Activated CD8-positive, alpha-beta T cell treated with anti-CD3 and anti-CD28 coated beads for 36 hours (primary cell): ENCODE measurements at places on chromosomes 1 and 21.

DNA sequence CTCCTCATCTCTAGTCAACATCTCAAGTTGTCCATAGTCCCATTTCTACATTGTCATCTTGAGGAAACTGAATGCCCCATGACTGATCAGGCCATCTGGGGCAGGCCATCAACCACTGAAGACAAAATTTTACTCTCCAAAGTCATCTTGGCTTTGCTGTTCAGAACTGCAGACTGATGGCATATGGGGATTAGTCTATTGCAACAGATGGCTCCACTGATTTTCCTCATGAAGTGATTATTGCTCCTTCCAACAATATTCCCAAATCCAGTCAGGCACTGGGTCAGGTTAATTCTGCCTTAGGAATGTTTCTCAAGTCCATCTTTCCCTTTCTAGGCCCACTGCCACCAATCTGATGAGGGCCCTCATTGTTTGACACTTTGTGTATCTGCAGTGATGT lies 101.7 kb downstream of the ESRRG start:
- no peak for DNase-seq

GRCh38 chr21:42093991-42094421 lies 22.9 kb downstream of the UMODL1 start:
- DNase-seq: no peak

DNA sequence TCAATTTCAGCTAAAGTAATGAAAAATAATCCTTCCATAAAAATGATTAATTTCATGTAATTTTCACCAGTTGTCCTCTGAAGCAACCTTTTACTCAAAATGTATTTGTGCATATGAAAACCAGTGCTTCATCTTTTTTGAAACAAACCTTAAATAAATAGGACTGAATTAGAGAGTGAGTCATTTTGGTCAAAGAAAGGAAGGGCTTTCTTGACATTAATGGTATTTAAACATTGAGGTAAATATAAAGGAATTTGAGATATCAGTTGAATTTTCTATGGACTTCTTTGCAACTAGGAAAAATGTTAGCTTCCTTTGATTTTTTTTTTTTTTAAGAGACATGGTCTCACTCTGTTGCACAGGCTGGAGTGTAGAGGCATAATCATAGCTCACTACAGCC lies 38.7 kb downstream of the SNX7 start:
- DNase-seq: no peak

- peak; percentile 46 for DNase-seq
These were observed 64.0 kb downstream of the PLPPR5 start for GRCh38 chr1:98940722-98941079.

DNA sequence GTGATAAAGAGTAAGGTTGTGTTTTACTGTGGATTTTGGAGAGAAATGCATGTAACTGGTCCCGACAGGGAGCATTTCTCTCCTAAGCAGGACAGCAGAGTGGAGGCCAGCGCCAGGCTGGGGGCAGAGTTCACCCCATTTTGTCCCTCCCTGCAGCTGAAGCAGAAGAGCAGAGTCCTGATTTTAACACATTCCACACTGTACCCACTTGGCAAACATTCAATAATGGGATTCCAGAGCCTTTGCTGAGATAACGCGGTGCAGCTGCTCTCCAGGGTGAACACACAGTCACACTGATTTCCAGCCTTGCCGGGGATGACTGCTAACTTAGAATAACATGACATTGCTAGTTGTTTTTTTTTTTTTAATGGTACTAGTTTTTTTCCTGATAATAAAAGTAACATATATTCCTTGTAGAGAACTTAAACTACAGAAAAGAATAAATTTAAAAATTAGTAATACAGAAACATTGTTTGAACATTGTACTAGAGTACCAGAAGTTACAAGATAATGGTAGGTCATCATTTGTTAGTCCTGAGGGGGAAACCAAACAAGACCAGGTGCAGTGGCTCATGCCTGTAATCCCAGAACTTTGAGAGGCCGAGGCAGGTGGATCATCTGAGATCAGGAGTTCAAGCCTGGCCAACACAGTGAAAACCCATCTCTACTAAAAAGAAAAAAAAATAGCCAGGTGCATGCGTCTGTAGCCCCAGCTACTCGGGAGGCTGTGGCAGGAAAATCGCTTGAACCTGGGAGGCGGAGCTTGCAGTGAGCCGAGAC lies 77.2 kb downstream of the SCCPDH start:
- no peak for DNase-seq

GRCh38 chr1:180131510-180131909 lies 23.2 kb upstream of the QSOX1 start:
- peak; percentile 75 for DNase-seq

GRCh38 chr1:219391297-219391696 lies 217.6 kb downstream of the LYPLAL1 start:
- no peak for DNase-seq

DNA sequence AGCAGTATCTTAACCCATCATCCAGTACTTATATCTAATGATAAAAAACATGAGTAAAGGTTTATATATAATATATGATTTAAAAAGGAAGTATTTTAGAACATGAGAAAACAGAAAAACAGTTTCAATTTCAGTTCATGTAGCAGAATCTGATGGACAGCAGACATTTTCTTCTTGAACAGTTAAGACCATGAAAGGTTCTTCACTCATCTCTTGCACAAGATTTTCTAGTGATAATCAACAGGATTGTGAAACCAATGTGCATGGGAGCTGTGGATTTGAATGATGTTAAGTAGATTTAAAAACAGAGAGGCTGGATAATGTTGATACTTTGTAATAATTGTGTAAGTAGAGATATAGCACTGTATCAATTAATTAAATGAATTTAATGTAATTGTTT lies 1297.6 kb downstream of the BRINP3 start:
- no peak for DNase-seq

- DNase-seq: no peak
These were observed 4.0 kb downstream of the PRELP start for GRCh38 chr1:203479646-203480045.

GRCh38 chr1:204672482-204673121 lies 12.9 kb downstream of the LRRN2 start:
- DNase-seq: no peak

DNA sequence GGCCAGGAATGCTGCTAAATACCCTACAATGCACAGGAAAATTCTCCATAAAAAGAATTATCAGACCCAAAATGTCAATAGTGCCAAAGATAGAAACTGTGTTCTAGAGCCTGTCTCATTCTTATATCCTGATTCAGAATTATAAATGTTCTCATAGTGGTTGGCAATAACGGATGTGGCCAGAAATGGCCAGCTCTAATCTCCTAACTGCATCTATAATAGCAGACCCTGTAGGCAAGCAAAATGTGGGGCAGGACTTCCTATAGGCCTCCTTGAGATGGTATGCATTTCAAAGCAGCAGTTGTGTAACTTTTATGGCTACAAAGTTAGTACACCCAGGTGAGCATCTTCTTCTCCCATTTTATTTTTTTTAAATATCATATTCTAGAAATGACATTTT lies 95.9 kb upstream of the SGIP1 start:
- DNase-seq: no peak

GRCh38 chr1:17423781-17424245 lies 15.7 kb downstream of the RCC2 start:
- DNase-seq: no peak

DNA sequence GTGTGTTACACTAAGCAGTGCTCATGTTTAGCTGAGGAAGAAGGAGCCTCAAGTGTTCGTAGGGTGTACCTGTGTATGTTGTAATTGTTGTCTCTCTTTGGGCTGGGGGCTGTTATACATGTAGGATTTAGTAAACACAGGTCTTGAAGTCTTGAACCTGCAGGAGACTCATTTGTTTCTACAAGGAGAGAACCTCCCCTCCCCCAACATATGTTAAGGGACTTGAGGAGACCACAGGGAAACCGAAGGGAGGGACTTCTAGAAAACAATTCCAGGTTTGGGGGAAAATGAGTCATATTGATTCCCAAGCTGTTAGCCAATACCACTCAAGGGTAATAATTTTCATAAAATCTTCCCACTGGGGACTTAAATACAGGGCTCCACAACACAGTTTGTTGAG lies 25.0 kb upstream of the AGBL4 start:
- no peak for DNase-seq

DNA sequence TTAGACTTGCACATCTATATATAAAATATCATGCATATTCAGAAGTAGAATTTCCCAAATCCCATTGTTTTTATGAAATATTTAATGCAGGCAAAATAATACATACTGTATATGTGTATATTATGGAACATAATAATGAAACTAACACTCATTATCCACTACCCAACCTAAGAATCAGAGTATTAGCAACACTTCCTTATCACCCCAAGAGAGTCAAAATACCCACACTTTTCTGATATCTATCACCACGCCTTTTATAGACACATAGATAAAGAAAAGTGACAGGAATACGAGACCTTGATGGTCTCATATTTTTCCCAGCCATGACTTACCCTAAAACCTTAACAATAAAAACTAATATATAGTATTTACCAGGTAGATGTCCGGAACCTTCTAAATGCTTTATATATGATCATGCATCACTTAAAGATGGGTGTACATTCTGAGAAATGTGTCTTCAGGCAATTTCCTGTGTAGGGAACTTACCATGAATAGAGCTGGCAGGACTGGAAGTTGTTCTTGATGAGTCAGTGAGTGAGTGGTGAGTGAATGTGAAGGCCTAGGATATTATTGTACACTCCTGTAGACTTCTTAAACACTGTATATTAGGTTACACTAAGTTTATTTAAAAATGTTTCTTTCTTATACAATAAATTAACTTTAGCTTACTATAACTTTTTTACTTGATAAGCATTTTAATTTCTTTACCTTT lies 45.5 kb downstream of the TNFSF4 start:
- DNase-seq: no peak

DNA sequence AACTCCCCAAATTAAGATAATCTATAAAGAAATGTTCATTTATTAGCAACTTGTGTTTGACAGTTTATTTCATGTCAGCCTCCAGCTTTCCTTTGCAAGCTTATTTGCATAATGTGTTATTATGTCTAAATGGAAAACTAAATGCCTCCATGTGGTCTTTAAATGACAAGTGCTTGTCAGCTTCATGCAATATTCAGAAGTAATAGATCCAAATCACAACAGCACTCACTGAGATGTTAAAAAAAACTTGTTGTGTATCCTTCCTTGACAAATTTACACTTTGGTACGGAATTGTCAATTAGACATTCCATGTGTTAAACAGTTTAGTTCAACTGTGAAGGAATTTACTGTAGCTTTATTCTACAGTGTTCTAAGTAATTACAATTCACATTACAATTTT lies 124.4 kb upstream of the PTBP2 start:
- no peak for DNase-seq

DNA sequence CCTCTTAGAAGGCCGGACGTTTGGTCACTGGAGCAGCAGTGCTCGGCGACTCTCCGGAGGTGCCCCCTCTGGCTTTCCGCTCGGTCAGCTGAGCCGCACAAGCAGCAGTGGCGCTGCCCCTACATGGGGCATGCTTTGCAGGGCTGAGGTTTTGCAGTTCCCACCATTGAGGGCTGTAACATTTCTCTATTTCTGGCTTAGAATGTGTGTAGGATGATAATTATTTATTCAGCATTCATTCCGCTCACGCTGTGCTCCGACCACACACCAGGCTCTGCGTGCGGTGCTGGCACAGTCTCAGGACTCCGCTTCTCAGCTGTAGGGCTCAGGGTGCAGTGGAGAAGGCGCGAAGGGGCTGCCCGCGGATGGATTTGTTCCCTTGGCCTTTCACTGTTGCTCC lies 119.5 kb downstream of the PCBP3 start:
- DNase-seq: no peak

- DNase-seq: no peak
These were observed 211.3 kb downstream of the ZNF326 start for GRCh38 chr1:90206260-90206659.

DNA sequence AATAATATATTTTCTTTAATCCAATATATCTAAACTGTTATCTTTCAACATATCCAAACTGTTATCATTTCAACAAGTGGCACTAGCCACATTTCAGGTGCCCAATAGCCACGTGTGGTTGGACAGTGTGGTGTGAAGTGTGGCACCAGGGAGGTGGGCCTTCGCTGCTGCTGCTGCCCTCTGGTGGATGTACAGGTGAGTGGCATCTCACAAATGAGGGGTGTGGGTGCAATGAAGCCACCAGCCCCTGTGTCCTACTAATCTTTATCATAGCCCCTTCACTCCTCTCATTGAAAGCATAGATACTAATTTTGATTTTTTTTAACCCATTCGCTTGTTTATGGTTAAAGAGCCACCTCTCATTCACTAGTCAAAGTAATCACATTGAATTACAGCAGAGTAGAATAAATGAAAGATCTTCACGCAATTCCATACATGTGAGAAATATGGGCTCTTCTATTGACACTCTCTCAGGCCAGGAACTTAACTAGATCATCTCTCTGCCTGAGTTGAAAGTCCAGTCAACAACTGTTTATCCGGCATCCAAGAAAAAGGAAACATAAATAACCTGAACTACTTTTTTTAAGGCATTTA lies 499.2 kb downstream of the OMA1 start:
- DNase-seq: peak; percentile 45

GRCh38 chr1:169236143-169236542 lies 129.7 kb downstream of the ATP1B1 start:
- no peak for DNase-seq

DNA sequence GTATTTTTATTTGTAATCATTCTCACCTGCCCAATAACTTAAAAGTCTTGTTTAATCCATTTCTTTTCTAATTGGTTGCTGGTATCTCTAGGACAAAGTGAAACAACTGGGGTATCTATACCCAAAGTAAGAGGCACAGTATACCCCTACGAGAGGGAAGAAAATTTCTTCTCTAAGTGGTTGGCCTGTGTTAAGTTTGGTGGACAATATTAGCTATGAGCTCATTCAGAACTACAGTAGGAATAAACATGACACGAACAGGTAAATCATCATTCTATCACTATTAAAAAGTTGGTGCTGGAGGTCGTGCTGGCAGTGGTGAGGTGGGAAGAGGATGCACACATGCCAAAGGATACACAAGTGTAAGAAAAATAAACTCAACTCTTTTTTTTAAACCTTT lies 99.6 kb downstream of the ZNF644 start:
- DNase-seq: no peak

DNA sequence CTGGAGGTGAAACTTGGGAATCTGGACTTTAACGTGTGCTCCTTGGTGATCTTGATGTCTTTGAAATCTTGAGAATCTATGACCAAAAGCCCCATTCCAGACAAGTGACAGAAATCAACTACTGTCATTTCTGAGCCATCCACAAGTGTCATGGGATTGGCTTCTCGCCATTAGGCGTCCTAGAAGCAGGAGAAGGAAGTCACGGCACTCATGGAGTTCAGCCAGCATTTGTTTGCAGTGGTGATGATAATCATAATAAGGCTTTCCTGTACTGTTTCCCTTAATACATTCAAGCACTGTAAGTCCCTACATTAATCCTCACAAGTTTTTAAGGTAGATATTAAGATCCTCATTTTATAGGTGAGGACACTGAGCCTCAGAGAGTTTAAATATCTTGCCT lies 11.9 kb downstream of the F5 start:
- no peak for DNase-seq

GRCh38 chr1:183021405-183022201 lies 1.6 kb upstream of the LAMC1 start:
- DNase-seq: no peak

DNA sequence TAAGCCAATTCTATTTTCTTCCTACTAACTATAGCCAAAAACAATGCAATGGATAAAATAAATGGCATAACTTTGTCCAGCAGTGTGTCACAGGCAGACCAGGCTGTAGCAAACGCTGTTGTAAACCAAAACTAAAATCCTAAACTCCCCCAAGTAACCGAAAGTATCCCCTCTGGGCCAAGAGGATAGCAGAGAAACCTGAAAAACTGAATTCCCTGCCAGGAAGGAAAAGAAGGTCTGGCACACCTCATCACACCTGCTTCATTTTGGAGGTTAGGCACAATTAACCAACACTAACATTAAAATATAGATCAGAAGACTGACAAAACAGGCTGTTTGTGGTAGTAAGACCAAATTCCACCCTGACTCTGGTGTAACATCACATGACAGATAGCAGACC lies 356.8 kb upstream of the C1orf87 start:
- no peak for DNase-seq
